ENCODE measurements at places on chromosomes 5 and 9. TPM values are rescaled to one million over a fixed set of nuclear protein-coding genes. Genes with fewer than 3 reads are reported as not detected.

Gene LCN15
- 0.05 TPM for total RNA-seq

Gene SERF1A
- 5.4 TPM for total RNA-seq

DNA sequence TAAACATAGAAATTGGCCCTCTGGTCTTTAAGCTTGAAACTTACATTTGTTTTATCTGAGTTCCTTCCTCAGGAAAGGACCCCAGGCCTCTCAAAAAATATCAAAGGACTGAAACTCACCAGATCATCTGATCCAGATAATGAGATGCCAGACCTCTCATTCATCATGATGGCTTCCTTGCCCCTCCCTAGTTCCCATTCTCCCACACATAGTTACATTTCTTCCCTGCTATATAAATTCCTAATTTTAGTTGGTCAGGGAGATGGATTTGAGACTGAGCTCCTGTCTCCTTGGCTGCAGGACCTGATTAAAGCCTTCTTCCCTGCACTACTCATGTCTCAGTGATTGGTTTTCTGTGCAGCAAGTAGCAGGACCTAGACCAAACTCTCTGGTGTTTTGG, 119.4 kb upstream of the SPIN1 start:
- no peak for DNase-seq

DNA sequence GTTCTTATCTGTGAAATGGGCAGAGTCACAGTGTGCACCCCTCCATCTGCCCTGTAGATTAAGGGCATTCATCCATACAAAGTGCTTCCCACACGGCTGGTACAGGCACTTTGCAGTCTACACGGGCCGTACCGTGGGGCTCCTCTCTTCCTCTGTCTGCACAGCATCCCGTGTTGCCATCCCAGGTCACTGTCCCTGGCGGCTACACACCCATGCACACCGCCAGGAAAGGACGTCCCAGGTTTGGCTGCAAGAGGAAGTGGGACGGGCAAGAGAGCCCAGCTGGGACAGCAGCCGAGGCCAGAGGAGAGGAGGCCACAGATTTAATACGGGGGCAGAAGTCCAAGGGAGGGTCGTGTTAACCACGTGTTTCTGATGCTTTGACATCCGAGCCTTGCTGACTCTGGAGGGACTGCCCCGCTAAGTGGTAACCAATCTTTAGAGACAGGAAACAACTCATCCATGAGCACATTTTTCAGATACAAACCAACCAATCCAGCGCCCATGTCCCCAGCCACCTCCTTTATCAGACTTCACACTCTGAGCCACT, 120.0 kb downstream of the ZNF354C start:
- no peak for DNase-seq

DNA sequence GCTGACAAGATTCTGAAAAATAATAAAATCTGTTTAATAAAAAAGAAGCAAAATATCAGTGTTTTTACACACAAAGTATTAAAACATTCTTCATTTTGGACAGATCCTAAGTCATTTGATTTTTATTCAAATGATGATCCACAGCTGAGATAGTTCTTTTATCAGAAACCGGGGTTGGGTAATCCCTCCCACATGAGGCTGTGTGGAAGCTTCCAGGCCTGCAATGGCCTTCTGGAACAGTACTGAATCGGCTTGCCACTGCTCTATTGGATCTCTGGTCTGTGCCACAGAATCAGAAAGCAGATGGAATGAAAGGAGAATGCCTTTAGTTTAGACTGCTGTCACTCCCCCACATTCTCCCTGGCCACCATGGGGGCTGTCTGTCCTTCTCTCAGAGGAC, 6.1 kb upstream of the C5orf58 start:
- DNase-seq, result no peak

- peak; percentile 92 for DNase-seq
These were observed 69.0 kb upstream of the FAM169A start for GRCh38 chr5:74934949-74935751.

All from dermis blood vessel endothelial cell (primary cell).